ENCODE measurements at places on chromosomes 3 and 15. TPM values are rescaled to one million over a fixed set of nuclear protein-coding genes. Genes with fewer than 3 reads are reported as not detected.
A peak's percentile ranks its signal among the peaks of the same experiment; 100 is the strongest.

DNA sequence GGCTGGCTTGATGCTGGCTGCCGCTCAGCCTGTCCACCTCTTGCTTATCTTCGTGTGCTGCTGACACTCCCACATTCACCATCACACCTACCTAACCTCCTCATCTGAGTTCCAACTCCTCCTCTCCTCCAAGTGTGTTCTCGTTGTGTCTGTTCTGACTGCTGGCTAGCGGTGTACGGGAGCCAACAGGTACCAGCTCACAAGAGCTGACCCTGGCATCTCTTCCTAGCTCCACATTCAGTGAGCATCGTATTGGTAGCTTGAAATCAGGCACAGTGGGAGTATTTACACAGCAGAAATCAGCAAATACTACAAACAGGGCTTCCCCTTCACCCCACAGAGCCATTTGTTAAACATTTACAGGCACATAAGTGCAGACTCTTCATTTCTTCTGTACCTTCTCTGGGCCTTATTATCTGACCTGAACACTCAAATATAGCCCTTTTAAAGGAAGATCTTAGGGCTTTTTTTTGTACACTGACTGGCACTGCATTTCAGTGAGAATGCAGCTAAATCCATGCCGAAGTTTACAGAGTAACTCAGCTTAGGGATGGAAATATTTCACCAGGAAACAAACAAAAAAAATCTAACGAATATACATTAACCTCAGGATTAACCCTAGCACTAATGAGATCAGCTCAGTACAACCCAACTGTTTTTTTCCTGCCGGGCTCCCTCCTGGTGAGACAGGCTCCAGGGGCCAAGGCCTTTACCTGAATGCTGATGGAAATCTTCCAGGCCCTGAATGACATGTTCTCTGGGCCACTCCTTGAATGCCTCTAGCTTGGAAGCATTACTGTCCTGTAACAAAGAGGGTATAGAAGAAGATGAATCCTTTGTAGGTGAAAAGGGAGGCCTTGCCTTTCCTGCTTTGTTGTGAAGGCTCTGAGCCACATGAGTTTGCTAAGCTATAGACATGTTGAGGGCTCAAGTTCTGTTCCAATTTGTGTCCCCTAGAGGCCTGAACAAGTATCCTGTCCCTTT lies 150.5 kb upstream of the LPP start:
- no peaks in the 10 kb centered on the region for H3K36me3 ChIP-seq
- no peak overlapping the region for H3K27ac ChIP-seq
- no peaks in the 10 kb centered on the region for H3K27me3 ChIP-seq
- H3K4me3 ChIP-seq: no peak overlapping the region
- DNase-seq: no peak

CDCP1 gene
- total RNA-seq: 0.44 TPM

DNA sequence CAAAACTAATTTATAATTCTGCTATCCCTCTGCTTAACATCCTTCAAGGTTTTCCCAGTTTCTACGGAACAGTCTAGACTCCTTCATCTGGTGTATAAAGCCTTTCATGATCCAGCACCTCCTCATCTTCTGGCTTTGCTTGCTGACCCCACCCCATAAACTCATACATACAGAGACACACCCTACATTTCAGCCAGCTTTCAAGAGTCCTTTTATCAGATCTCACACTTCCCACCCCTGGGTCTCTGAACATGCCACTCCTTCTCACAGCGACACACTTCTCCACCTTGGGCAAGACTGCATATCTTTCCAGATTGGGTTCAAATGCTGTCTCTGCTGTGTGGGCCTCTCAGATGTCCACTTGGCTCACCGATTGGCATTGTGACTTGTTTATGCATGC lies 166.8 kb upstream of the LPP start:
- H3K36me3 ChIP-seq: no peaks in the 10 kb centered on the region
- no peak for DNase-seq
- H3K27me3 ChIP-seq: no peaks in the 10 kb centered on the region
- H3K4me1 ChIP-seq: peaks cover 4% of the 10 kb centered on the region
- H3K27ac ChIP-seq: no peak overlapping the region

HES1 gene
- total RNA-seq: 58.9 TPM

CYP8B1 gene
- not detected for total RNA-seq

DNA sequence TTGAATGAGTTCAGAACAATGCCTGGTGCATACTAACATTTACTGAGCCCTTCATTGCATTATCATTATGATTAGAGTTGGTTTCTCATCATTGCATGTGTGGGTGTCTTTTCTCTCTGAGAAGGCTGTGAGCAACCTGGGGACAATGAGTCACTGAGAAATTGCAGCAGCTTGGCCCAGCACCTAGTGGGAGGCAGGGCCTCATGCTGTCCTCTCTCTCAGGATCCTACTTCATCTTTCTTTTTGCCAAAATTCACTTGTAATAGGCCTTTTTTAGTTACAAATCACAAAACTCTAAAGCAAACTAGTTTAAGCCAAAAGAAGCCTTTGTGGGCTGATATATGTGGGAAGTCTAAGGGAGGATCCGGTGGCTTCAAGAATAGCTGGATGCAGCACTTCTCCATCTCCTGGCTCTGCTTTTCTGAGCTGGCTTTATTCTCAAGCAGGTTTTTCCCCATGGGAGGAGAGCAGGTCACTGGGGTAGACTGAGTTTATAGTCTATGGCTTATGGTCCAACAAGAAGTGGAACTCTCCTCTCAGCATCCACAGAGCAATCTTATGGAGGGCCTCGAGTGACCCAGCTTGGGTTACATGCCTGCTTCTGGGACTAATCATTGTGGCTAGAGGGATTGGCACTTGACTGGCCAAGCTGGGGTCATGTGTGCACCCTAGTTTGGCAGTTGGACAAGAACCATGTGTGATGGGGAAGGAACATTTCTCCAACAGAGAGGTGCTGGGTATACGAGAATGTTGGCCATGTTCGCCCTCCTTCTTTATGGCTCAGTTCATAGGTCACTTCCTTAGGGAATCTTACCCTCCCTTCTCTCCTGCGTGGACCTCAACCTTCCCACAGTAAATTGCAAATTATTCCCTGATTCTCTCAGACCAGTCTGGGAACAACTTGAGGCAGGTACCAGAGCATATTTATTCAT lies 8.7 kb upstream of the CAMK1 start:
- no peak for DNase-seq
- no peaks in the 10 kb centered on the region for H3K27me3 ChIP-seq
- H3K27ac ChIP-seq: no peak overlapping the region
- H3K4me1 ChIP-seq: peaks cover 6% of the 10 kb centered on the region
- H3K36me3 ChIP-seq: peaks cover 41% of the 10 kb centered on the region

GRCh38 chr3:88467191-88467590 lies 317.4 kb downstream of the C3orf38 start:
- H3K4me3 ChIP-seq: no peak overlapping the region
- no peak for DNase-seq
- H3K36me3 ChIP-seq: no peaks in the 10 kb centered on the region
- H3K27ac ChIP-seq: no peak overlapping the region
- no peaks in the 10 kb centered on the region for H3K4me1 ChIP-seq

- no peaks in the 10 kb centered on the region for H3K36me3 ChIP-seq
- peak; percentile 90 for DNase-seq
- peak within 1 kb of the TSS; percentile 55 for H3K4me3 ChIP-seq
- H3K4me1 ChIP-seq: peaks cover 33% of the 10 kb centered on the region
- peak within 1 kb of the TSS; percentile 87 for H3K27ac ChIP-seq
Measured at GRCh38 chr15:80404057-80404760, at the start of gene ARNT2. Gene ARNT2, plus strand, starts transcription at chr15:80404382. Its CDS starts 134 bp downstream, at chr15:80404516.

DNA sequence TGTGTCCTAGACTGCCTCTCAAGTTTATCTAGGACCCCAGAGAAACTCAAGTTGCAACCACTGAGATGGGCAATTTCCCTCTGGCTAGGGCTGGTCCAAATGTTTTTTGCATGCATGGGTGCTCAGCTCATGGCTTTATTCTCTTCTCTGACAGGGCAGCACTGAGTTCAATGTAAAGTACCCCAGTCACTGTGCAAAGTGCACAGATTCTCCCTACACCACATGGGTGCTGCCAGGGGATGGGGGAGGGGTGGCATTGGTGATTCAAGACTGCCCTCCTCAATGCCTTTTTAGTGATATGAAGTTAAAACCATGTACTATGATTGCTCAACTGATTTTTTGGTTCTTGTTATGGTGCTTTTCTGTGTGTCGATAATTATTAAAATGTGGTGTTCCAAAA lies 14.8 kb upstream of the RAD51 start:
- H3K4me1 ChIP-seq: no peaks in the 10 kb centered on the region
- no peaks in the 10 kb centered on the region for H3K36me3 ChIP-seq
- no peak for DNase-seq
- no peak overlapping the region for H3K4me3 ChIP-seq
- no peak overlapping the region for H3K27ac ChIP-seq
- H3K27me3 ChIP-seq: no peaks in the 10 kb centered on the region
